Brain (organoid and tissue), 16 donors: ENCODE measurements at places on chromosomes 12 and 14.

GRCh38 chr12:79083181-79083580, 218.6 kb downstream of the SYT1 start:
- no peak for DNase-seq

DNA sequence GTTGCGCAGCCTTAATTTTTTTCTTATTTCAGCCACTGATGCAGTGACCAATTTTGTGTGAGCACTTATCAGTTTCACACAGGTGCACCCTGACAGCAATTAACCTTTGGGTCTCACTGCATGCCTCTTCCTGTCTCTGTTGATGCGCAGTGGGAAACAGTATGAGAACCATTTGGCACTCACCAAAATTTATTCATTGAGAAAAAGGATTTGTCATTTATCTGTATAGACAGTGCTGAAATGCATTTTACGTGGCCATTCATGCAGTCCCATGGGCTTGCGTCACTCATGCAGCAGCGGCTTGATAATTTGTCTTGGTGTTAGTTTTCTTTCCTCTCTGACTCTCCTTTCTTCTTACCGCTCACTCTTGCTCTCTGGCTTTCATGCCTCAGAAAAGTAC, 157.5 kb downstream of the C12orf75 start:
- no peak for DNase-seq

DNA sequence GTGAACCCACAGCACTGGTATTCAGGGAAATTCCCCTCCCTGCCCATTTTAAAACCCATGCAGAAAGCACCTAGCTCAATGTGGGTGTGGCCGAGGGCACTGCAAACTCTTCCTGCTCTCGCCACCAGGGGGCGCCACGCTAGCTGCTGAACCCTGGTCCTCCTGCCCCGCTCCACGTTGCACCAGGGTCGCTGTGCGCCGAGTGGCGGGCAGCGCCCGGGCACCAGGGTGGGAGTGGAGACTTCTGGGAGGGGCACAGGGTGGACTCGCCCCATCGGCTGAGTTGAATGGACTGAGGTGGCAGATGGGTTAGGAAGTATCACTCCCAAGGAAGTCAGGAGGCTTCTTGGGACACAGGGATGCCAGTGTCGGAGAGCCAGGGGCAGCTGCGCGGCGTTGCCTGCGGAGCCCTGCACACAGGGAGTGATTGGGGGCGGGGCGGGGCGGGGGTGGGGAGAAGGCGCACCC, 48.1 kb upstream of the BCL11B start:
- DNase-seq: peak; percentile 41

GRCh38 chr12:45658020-45658419, 71.5 kb upstream of the ARID2 start:
- no peak for DNase-seq

GRCh38 chr12:15852383-15852782, 29.8 kb upstream of the STRAP start:
- DNase-seq: no peak

DNA sequence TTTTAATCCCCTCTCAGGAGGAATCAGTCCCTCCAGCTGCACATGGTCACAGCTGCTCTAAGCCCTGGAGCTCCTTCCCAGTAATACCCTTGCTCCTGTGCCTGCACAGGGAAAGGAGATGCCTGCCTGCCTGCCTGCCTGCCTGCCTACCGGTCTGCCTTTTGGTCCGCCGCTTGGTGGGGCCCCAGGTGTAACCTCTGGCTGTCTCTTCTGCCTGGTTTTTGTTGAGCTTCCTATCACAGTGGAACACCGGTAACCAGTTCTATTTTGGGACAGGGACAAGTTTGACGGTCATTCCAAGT, 99.8 kb downstream of the DAD1 start:
- no peak for DNase-seq

- no peak for DNase-seq
Measured at GRCh38 chr12:13718271-13718670, 263.1 kb downstream of the GRIN2B start.

GRCh38 chr12:20798554-20798953, 12.0 kb upstream of the SLCO1B3 start:
- DNase-seq: peak; percentile 67

GRCh38 chr14:39563361-39563760, 131.1 kb upstream of the FBXO33 start:
- DNase-seq: no peak

DNA sequence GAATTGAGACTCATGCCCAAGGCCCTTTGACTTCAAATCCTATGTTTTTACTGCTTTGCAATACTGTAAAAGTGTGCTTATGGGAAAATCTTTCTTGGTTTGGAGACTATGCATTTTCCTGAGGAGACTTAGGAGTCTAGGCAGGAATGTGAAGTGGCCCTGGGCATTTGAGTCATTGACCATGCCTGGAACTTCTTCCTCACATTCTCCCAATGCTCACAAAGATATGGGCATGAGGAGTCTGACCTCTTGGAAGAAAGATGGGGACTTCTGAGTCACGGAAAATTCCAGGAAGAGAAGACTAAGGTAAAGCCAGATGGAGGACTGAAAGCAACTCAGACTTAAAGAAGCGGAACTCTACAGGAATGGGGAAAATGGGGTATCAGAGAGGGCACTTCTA, 38.2 kb upstream of the ZNF641 start:
- DNase-seq: no peak

DNA sequence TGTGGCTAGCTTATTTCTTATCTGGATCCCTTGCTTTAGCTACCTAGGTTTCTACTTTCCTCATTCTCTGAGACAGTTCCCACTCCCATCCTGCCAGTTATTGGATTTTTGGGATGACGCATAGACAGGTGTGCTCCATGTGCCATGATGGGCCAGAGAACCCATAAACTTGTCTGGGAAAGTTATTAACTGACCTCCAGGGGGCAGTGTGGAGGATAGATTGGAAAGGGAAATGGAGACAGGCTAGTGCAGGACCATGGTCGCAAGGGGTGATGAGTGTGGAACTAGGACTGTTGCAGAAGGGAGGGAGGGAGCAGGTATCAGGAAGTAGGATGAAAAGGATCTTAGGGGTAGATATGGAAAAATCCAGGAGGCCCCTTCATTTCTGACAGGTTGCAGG, 80.3 kb downstream of the ESRRB start:
- no peak for DNase-seq

DNA sequence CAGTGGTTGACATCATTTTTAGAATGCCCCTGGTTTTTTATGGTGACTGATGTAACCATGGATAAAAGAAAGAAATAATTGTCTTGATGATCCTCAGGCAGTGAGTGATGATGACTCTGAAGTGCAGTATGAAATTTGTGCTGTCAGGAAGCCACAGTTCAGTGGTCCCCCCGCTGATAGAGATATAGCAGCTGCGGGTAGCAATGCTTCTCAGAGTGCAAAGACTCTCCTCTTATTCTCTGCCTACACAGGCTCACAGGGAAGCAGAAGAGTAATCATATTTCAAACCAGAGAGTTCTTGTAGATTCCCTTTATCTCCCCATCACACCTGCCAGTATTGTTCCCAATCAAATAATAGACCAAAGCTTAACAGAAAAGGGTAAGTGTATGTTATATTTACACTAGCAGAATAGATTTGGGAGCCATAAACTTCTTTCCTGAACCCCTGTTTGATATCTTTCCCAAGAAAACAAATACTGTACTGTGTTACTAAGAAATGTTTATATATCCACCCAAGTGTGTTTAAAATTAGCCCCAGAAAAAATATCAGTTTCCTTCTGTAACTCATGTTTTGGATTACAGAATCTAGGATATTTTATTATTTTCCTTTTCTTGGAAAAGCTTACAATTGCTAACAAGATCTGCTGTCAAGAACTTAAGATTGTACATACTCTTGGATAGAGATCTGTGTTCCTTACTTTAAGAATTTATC, 1817.4 kb upstream of the FLRT2 start:
- DNase-seq: no peak

DNA sequence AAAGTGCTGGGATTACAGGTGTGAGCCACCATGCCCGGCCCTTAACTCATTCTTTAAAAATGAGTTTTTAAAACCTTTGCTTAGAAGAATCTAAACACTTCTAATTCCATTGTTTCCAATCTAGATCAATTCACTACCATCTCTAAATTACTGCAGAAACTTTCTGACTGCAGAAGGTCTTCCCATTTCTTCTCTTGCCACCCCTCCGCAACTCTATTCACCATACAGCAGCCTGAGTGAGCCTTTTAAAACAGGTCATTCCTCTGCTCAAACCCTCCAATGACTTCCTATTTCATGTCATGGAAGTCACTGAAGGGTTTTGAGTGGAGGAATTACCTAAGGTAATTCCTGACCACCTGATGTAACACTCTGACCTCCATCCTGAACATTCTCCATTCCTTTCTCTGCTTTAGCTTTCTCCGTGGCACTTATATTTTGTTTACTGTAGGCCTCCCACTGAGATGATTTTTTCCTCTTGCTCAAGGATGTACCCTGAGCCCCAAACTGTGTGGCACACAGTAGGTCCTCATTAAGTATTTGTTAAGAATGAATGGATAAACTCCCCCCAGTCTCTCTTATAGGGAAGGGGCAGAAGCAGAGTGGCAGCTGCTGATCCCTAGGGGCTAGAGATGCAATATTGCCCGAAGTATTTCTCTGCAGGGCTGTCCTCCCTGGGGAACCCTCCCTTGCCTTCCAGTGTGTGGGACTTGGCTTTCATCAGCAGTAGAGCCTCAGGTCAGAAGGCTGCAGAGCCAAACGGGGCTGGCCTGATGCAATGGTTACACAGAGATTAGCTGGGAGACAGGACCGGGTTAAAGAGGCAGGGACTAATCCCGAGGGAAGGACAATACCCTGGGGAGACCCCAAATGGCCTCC, 1.2 kb downstream of the DDIT3 start:
- peak; percentile 20 for DNase-seq

DNA sequence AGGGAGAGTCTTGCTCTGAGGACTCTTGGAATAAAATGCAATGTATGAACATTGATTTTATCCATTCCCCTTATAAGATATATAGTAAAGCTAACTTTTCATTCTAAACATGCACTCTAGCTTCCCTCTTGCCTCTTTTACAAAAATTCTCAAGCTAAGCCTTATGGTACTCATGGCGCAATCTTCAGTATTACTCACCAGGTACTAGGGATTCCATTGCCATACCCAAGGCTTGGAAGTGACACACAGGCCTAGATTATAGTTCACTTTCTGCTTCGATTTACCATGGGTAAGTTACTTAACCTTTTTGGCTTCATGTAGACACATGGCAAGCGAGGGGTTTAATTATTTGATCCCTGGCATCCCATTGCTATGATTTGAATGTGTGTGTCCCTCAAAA, 331.5 kb downstream of the LRIG3 start:
- DNase-seq: no peak

GRCh38 chr14:58812050-58812910, 174.5 kb downstream of the DACT1 start:
- no peak for DNase-seq

DNA sequence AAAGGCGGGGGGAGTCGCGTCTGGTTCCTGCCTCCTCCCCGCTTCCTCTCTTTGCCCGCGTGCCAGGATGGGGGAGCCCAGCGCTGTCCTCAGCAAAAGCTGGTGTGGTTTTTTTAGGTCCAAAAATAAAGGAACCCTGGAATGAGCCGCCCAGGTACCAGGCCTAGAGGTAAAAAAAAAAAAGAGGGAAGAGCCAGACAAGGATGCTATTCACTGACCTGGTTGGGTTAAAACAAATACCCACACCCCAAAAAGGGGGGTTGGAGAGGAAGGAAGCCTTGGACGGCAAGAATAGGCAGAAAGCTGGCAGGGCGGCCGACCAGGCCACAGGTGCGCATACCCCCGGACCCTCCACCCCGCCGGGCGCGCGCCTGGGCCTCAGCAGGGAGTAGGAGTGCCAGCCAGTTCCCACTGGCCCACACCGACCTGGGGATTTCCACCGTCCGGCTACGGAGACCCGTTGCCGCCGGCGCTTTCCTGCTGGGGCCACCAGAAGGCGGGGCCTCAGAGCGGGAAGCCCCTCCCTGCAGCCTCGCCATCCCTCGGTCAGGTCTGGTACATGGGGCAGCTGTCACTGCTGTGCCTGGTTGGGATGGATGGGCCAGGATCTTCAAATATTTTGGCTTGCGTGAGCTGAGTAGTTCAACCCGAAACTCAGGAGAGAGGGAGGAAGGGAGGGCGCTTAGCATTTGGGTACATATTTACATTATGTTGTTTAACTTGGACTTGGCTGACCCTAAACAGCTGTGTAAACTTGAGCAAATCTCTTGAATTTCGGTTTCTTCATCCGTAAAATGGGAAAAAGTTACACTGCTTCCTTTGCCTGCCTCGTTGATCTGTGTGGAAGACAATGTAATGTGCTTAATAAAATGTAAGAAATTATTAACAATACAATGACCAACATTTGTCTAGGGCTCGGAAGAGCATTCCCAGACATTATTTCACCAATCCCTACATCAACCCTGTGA, 5.4 kb upstream of the IRF2BPL start:
- DNase-seq: peak; percentile 68

DNA sequence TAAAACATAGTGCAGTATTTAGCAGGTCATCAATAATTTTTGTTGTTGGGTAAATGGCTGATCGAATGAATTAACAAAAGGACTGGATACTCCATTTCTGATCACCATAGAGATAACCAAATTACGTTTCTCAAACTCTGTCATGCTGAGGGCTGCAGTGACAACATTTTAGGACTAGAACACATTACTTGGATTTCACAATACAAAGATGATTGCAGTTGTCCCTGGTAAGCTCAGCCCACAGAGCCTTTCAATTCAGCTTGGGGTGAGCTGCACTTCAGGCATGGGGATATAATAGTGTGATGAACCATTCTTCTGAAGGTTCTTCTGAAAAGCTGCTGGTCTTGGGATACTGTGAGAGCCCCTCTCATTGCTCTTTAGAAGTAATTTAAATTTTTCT, 74.3 kb downstream of the FAR2 start:
- no peak for DNase-seq

DNA sequence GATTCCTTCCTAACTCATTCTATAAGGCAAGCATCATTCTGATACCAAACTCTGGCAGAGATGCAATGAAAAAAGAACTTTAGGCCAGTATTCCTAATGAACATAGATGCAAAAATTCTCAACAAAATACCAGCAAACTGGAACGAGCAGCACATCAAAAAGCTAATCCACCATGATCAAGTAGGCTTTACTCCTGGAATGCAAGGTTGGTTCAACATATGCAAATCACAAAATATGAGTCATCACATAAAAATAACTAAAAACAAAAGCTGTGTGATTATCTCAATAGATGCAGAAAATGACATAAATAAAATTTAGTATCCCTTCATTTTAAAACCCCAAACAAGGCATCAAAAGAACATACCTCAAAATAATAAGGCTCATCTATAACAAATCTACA, 98.9 kb downstream of the ACSS3 start:
- DNase-seq: no peak

DNA sequence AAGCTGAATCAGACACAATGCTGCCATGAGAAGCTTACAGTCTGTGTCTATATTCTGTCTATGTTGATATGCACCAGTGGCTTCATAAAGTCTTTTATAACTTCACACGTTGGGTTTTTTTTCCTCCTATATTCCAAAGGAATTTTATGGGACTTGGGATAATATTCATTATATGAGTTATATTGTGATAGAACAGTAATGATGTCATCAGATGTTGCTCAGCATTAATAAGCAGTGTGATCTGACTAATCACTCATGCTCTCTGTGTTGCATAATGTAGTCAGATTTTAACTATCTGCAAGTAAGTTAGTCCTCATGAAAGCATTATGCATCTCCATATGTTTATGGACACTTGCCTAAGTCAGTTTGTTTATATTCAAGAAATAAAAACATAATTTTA, 159.6 kb downstream of the PLCZ1 start:
- DNase-seq: no peak
